NT2/D1 (cell line): ENCODE measurements at places on chromosomes 4 and X.
A peak's percentile ranks its signal among the peaks of the same experiment; 100 is the strongest.

- no peak for DNase-seq
These were observed 32.0 kb downstream of the LAS1L start for GRCh38 chrX:65502618-65503017.

GRCh38 chr4:109729117-109729717 lies 653 bp downstream of the PLA2G12A start:
- DNase-seq, result no peak

DNA sequence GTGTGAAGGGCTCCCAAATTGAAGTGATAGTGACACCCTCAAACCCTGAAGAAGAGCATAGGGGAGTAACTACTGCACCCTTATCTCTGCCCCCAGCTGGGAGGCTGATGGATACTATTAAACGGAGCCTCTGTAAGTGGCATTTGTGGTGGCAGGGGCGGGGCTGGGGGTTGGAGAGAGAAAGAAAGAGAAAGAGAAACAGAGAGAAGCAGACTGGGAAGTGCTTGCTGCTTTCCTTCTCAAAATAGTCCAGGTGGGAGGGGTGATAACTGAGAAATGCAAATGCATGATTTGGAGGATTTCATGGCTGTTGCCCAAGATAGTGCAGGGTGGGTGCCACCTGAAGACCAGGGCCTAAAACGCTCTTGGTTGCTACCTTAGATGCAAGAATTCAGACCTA lies 253.5 kb upstream of the GATB start:
- DNase-seq, result no peak

DNA sequence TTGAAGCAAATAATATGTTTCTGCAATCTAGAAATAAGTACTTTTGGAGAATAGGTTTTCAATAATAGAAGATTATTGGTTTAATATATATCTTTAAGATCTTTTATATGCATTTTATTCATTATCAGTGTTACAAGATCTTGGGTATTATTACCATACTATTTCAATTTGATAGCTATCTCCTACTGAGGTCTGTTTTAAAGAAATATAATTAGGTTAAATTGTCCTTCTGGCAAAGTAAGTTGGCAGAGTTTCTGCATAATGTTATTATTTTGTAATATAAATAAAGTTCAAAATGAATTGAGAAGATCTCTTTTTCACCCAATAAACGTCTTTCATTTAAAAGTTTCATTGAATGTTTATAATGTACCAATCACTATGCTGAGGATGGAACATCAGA lies 443.7 kb downstream of the FAT4 start:
- no peak for DNase-seq

DNA sequence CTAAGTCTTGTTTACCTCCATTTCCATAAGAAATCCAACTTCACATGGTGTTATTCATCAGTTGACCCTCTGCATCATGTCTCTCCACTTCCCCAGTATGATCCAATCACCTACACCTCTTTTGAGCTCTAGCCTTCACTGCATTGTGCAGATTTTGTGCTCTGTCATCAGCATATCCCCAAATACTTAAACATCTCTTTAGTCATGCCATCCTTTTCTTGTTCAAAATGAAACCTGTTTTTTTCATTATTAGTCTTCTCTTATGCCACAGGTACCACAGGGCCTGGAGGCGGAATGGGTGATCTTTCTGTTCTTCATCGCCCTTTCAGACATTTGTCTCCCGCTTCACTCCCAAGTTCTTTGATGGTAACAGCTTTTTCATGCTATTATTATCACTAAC lies 382.7 kb upstream of the GALNTL6 start:
- no peak for DNase-seq

GRCh38 chrX:20140420-20140819 lies 1.2 kb downstream of the EIF1AX start:
- DNase-seq, result no peak

- no peak for DNase-seq
These were observed 13.1 kb upstream of the BANK1 start for GRCh38 chr4:101777431-101777830.

GRCh38 chr4:29970626-29971025 lies 749.5 kb upstream of the PCDH7 start:
- peak; percentile 32 for DNase-seq

DNA sequence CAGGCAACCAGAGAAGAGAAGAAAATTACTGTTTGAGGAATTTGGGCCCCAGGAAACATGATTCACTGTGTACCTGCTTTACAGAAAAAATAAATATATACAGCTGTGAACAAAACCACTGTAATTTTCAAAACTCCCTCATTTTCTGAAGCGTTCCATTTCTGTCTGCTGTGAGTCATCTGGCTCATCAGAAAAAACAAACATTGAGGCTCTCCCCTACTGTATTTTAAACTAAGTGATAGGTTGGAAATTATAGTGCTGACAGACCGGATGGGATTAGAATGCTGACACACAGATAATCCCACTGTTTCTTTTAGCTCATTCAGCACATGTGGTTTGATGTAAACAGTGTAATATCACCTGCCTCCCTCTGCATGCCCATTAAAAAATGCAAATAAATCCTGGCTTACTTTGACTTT lies 847.0 kb downstream of the TRIML1 start:
- no peak for DNase-seq

- no peak for DNase-seq
These were observed 25.5 kb upstream of the AMOT start for GRCh38 chrX:112866175-112866574.

DNA sequence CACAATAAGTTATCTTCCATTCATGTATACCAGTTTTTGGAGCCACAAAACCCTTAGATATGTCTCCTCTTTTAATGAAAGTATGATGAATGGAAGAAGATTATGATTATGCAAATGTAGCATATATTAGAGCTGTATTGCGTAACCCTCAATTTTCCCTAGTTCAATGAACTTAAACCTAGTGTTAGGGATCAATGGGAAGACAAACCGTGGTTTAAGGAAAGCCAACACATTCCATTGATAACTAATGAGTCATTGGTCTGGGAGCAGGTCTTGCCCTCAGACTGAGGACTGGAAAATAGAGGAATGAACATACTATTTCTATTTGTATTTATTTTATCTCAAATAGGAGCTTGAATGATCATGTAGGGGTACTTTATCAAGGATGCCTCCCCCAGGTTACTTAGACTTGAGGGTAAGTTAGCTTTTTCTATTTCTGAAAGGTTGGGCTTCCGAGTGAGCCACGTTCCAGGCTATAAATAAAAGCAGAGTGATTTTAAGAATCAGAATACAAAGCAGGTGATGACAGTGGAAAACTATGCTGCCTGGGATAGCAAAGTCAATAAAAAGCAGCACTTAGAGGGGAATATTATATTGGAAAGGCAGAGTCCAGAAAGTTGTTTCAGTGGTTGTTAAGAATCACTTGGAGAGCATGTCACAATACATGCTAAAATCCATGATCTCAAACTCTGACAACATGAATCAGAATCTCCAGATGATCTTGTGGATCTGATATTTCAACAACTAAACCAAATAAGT lies 356.0 kb downstream of the ADAM29 start:
- DNase-seq, result no peak

GRCh38 chr4:93072292-93072691 lies 756.3 kb upstream of the ATOH1 start:
- DNase-seq, result no peak
